ENCODE measurements at places on chromosomes 3 and 15. TPM values are rescaled to one million over a fixed set of nuclear protein-coding genes. Genes with fewer than 3 reads are reported as not detected.

TNIK gene
- total RNA-seq = 55.2 TPM

- no peak for DNase-seq
- no peak overlapping the region for H3K27ac ChIP-seq
- H3K36me3 ChIP-seq = no peaks in the 10 kb centered on the region
- peaks cover 5% of the 10 kb centered on the region for H3K4me1 ChIP-seq
- H3K27me3 ChIP-seq = no peaks in the 10 kb centered on the region
Observed at GRCh38 chr3:169891886-169892285, 19.5 kb upstream of the SAMD7 start.

DNA sequence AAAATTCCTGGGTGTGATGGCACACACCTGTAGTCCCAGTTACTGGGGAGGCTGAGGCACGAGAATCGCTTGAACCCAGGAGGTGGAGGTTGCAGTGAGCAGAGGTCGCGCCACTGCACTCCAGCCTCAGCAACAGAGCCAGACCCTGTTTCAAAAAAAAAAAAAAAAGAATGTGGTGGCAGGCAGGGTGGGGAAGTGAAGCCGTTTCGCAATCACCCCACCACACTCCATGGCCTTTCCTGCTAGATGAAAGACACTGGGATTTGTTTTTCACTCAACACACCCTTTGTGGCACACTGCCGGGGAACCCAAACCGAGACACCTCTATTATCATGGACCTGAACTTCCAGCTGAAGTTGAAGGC is 172.4 kb upstream of the IQSEC1 start:
- no peak overlapping the region for H3K27ac ChIP-seq
- DNase-seq = no peak
- no peaks in the 10 kb centered on the region for H3K4me1 ChIP-seq

GRCh38 chr3:66392512-66392911 is 108.3 kb downstream of the LRIG1 start:
- DNase-seq = no peak
- peaks cover 25% of the 10 kb centered on the region for H3K4me1 ChIP-seq
- peak overlapping the region; percentile 91 for H3K27ac ChIP-seq
- H3K27me3 ChIP-seq = no peaks in the 10 kb centered on the region
- H3K4me3 ChIP-seq = no peak overlapping the region

GRCh38 chr3:150309257-150309542 is 98.9 kb upstream of the TSC22D2 start:
- H3K36me3 ChIP-seq = no peaks in the 10 kb centered on the region
- no peak overlapping the region for H3K4me3 ChIP-seq
- no peak overlapping the region for H3K27ac ChIP-seq
- no peak for DNase-seq

GRCh38 chr15:41233367-41233771 is 2.3 kb downstream of the CHP1 start:
- peaks cover 3% of the 10 kb centered on the region for H3K36me3 ChIP-seq
- no peak overlapping the region for H3K4me3 ChIP-seq
- H3K4me1 ChIP-seq = peaks cover 23% of the 10 kb centered on the region
- no peak for DNase-seq
- H3K27me3 ChIP-seq = peaks cover 3% of the 10 kb centered on the region
